ENCODE measurements at places on chromosomes 11 and 22.

GRCh38 chr11:1034001-1034400 lies 2.5 kb downstream of the MUC6 start:
- no peak for DNase-seq

DNA sequence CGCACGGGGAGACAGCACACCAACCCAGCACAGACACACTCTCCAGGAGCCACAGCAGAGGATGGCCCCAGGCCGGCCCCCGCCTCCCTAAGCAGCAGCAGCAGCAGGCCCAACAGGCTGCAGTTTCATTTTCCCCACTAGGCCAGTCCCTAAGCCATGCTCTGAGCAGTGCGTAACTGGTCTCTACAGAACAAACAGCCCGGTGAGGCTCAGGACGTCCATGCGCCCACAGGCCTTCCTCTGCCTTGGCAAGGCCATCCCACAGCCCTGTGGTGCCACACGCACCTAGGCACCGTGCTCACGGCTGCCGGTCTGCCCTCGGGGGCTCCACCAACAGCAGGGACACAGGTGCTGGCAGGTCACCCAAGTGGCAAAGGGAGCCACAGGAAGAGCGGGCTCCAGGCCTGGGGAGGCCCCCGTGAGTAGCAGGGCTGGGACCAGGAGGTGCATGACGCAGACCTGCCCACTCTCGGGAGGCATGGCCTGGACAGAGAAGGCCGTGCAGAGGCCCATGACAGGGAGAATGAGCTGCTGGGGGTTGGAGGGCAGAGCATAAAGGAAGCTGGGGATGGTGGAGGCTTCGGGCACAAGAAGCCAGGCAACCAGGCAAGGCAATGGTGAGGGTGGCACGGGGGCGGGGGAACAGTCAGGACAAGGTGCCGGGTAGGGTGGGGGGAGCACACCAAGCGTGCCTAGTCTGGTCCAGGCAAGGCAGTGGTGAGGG lies 1.4 kb upstream of the MOB2 start:
- DNase-seq: no peak

- DNase-seq: no peak
Observed at GRCh38 chr11:73645972-73646631, at the start of gene PLEKHB1. Gene PLEKHB1 (plus strand): TSS chr11:73646581. CDS start chr11:73646609, 28 bp downstream.

- DNase-seq: no peak
Observed at GRCh38 chr11:35622070-35622469, 3.8 kb downstream of the FJX1 start.

Data from anterior cingulate cortex (tissue), 58 donors.